ENCODE measurements at places on chromosomes 3 and 15.
A peak's percentile ranks its signal among the peaks of the same experiment; 100 is the strongest.

DNA sequence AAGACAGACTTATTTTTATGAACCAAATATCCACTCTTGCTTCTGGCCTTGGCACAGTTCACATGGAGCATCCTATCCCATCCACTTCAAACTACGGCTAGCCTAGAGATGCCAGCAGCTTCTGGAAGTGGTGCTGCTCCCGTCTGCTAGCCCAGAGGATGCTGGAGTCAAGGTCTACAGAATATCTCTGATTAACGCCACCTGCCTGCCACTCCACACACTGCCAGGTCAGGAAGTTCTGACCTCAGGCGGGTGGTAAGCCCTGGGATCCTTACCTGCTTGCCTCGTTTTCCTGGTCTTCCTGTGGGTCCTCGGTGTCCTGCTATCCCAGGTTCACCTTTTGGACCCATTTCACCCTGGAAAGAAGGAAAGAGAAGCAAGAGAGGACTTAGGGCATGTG is 42.9 kb downstream of the EAF1 start:
- DNase-seq: no peak

DNA sequence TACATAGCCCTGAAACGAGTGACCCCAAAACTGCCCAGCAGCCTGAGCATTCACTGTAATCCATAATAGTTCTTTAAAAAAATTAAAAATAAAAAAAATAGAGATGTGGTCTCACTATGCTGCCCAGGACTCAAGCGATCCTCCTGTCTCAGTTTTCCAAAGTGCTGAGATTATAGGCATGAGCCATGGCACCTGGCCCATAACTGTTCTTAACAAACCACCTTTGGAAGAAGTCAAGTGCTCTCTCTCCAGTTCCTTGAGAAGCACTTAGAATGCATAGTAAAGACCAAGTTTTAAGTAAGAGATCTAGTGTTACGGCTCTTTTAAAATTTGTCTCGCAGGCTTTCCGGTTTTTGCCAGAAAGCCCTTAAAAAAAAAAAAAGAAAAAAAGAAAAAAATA is 8.2 kb downstream of the CDC25A start:
- DNase-seq: no peak

GRCh38 chr3:161977063-161977462 is 480.5 kb downstream of the OTOL1 start:
- peak; percentile 53 for DNase-seq

GRCh38 chr3:183774631-183775030 is 50.7 kb downstream of the MAP6D1 start:
- DNase-seq: peak; percentile 23

DNA sequence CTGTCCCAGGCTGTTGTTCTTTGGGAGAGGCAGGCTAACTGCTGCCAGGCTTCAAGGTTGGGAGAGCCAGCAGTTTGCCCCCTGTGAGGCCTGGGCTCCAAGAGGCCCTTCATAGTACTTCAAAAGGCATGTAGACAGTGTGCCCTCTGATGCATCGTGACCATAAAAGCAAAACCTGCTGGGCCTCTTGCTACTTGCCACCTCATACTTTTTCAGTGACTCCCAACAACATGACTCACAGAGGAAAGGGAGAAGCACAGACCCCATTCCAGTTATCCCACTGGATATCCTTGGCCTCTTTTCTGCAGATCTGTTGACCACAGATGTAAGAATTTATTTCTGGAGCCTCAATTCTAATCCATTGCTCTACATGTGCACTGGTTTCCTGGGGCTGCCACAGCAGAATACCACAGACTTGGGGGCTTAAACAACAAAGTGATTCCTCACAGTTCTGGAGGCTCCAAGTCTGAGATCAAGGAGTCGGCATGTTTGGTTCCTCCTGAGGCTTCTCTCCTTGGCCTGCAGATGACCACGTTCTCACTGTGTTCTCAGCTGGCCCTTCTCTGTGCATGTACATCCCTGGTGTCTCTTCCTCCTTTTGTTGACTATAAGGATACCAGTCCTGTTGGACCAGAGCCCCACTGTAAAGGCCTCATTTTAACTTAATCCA is 8.9 kb upstream of the NSMCE3 start:
- peak; percentile 95 for DNase-seq

DNA sequence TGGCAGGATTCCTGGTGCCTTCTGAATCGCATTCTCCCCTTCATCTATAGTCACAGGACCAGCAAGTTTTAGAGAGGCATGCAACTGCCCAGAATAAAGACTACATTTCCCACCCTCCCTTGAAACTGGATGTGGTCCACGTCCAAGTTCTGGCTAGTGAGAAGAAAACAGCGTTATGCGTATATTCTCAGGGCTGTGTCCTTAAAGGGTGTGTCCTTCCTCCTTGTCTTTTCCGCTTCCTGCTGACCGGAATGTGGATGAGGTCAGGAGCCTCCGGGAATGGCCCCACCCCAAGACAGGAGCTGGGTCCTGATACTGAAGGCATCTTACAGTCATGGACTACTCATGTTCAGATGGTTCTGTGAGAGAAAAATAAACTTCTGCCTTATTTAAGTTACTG is 20.2 kb downstream of the CHST2 start:
- DNase-seq: peak; percentile 60

GRCh38 chr15:71151081-71151480 is 35.8 kb downstream of the THSD4 start:
- DNase-seq: no peak

- no peak for DNase-seq
These were observed 162.5 kb downstream of the NUP210 start for GRCh38 chr3:13257666-13258065.

DNA sequence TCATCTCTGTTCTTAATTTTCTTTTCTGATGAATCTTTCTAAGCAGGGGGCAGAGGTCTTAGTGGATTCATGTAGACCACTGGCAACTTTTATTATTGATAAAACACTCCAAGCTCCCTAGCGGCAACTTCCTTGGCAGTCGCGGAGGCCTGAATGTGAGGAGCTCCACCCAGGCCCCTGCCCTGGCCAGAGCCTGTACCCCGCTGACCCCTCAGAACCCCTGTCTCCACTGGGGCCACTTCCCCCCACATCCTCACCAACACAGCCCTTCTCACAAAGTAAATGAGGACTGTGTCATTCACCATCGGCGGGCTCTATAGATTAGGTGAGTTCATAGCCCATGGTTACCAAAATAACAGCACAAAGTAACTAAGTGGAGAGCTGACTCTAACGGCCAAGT is 111.6 kb downstream of the TPRA1 start:
- no peak for DNase-seq

GRCh38 chr15:80831606-80832224 is 52.5 kb downstream of the CEMIP start:
- DNase-seq: no peak

DNA sequence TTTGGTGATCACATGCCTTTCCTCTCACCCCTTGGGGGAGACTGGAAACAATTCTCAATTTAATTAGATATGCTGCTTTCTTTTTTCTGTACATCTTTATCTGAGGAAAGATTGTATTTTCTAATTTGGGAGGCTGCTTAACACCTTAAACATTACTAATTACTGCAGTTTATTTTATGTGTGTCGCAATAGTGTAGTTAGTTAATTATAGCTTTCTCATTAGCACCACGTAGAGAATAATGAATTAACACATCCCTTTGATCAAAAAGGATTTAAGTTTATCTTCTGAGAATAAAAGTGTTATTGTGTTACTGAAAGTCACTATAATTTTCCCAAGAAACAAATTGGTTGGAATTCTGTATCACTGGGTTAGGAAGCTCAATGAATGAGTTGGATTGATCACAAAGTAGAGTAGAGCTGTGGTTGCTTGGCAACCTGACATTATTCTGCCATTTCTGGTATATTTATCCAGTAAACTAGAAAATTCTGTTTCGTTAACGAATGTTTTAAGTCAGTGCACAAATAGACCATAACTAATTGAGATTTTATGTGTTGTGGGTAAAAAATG is 4.3 kb downstream of the CHL1 start:
- no peak for DNase-seq

GRCh38 chr3:71763426-71763825 is 9.8 kb downstream of the GPR27 start:
- DNase-seq: no peak

- no peak for DNase-seq
These were observed 622.0 kb upstream of the KCNMB2 start for GRCh38 chr3:177914224-177914623.

DNA sequence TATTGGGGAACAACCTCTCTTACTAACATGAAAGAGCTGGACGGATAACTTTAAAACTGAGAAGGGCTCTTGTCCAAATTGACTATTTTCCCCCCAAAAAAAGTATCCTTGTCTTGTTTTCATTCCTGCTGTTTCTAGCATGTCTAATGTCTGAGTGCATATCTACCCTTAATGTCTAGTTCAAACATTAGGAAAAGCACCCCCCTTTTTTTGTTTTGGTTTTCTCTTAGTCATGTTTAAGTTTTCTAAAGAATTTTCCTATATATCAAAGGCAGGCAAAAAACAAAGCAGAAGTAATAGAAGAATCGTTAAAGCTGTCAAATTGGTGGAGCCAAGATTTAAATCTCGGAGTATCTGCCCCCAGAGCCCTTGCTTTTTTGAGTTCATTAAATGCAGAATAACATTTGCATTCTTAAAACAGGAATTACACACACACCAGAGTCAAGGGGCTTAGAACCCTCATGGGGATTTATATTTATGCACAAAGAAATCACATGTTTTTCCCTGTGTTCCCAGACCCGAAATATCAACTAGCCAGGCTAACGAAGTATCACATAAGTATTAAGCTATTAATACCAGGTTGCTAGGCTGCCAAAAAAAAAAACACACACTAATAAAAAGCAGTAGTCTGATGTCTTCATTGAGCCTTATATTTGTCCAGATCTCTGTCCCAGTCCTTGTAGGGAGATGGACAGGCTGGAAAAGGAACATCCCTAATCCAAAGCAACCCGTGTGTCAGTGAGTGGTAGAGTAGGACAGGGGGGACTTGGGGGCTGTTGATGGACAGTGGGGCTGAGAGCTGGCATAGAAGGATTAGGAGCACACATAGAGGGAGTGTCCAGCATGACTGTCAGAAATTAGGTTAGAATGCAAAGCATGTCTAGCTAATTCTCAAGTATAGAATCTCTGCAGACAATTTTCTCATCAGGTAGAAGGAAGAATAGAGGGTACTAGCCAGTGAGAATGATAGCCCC is 103.6 kb upstream of the BFSP2 start:
- no peak for DNase-seq

DNA sequence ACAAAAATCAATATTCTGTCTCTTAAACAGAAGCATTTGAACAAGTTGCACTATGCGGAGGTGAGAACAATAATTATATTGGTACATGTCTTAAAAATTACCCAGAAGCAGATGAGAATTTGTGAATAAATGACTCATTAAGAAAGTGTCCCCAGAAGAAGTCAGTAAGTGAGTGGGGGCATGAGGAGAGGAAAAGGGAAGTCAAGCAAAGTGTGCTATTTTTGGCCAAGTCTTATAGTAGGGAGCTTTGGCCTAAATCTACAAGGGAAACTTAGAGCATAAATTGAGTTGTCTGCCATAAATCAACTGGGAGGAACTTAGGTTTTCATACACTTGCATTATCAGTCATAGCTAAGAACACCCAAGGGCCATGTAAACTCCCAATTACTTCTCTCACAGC is 86.9 kb upstream of the SATB1 start:
- no peak for DNase-seq

- DNase-seq: peak; percentile 33
These were observed 131.0 kb upstream of the TPRG1 start for GRCh38 chr3:189040656-189041335.

GRCh38 chr3:117515309-117515708 is 805.7 kb downstream of the TUSC7 start:
- no peak for DNase-seq

GRCh38 chr3:46868948-46869347 is 5.7 kb upstream of the MYL3 start:
- DNase-seq: no peak

- DNase-seq: peak; percentile 63
These were observed 26.0 kb downstream of the GLDN start for GRCh38 chr15:51367322-51367976.

- DNase-seq: peak; percentile 73
These were observed 481 bp downstream of the MASP1 start for GRCh38 chr3:187291001-187291511.

DNA sequence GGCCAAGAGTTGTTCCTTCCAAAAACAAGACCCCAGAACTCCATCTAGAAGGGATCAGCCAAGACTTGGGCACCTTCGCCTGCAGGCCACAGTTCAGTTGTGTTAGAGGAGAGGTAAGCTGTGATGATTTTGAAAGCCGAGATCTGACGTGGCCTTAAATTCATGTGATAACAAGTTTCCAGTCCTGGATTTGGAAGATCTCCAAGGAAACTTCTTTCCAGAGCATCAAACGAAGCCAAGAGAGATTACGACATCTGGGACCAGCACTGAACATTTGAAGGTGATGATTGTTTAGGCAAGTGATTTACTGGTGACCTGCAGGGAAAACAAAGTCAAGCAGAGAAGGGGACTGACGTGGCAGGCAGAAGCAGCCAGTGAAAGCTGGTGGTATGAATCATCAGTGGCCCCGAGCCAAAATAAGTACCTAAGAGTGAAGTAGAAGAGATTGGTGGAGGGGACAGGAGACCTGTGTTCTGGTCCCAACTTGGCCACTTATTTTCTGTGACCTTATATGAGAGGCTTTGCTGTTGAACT is 339.0 kb upstream of the PROK2 start:
- DNase-seq: peak; percentile 94

- DNase-seq: no peak
These were observed 25.1 kb downstream of the SHISA5 start for GRCh38 chr3:48478626-48479555.

DNA sequence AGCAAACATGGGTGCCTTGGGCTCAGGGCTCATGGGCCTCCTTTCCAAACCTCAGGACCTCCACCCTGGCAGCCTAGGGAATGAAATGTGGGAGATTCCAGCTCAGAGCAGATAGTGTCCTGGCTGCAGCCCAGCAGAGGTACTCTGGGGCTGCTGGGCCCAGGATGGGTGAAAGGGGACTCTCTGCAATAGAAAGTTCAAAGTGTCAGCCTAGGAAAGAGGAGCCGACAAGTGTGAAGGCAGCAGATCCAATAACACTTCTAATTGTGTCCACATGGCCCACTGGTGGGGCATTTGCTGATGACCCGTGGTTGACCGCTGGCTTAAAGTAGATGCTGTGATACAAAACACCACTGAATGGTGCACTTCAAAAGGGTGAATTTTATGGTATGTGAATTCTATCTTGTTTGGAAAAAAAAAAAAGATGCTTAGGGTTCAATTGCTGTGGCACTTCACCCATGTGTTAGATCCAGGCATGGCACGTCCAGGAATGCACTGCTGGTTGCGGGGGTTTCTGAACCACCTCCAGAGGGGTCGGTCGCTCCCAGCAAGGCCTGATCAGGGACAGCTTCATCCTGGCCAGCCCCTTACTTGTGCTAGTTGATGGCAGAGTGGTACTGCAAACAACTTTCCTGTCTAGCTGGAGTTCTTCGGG is 20.9 kb downstream of the AMOTL2 start:
- DNase-seq: no peak

All from foreskin fibroblast (primary cell).